ENCODE measurements at places on chromosomes 2 and 18.

GRCh38 chr2:144507441-144508171, 12.3 kb downstream of the ZEB2 start:
- no peak for DNase-seq

DNA sequence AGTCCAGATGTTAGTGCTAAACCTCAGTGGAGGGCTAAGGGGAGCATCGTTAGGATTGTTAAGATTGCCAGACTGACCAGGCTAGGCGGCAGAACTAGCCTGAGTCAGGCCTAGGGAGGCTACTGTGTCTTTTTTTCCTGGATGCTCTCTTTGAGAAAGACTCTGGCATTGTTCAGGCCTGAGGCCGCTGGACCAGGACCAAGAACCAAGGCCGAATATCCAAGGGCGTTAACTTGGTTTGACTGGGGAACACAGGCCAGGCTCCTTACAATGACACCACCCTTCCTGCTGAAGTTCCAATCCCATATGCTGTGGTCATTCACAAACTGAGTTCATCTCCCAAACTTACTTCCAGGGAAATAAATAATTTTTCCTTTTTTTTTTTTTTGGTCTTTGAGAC, 10.6 kb downstream of the HTRA2 start:
- no peak for DNase-seq

- DNase-seq, result no peak
Measured at GRCh38 chr18:42950732-42951131, 164.8 kb downstream of the RIT2 start.

GRCh38 chr18:40356168-40356567, 1598.9 kb upstream of the PIK3C3 start:
- no peak for DNase-seq

- DNase-seq, result no peak
Measured at GRCh38 chr2:202152104-202152715, 79.2 kb downstream of the KIAA2012 start.

GRCh38 chr2:121309801-121310200, 24.8 kb upstream of the TFCP2L1 start:
- DNase-seq, result no peak

- no peak for DNase-seq
Measured at GRCh38 chr2:168355779-168356476, 100.1 kb upstream of the CERS6 start.

- no peak for DNase-seq
Measured at GRCh38 chr2:674321-674985, 2.8 kb downstream of the TMEM18 start.

DNA sequence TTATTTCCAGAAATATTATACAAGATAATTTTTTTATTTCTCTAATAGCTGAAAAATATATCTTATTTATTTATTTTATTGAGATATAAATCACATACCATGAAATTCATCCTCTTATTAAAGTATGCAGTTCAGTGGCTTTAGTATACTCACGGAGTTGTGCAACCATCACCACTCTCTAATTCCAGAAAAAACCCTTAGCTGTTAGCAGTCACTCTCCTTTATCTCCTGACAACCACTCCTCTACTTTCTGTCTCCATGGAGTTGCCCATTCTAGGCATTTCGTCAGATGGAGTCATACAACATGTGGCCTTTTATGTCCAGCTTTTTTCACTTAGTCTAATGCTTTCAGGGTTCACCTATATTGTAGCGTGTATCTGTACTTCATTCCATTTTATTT, 66.5 kb downstream of the TCF7L1 start:
- no peak for DNase-seq

DNA sequence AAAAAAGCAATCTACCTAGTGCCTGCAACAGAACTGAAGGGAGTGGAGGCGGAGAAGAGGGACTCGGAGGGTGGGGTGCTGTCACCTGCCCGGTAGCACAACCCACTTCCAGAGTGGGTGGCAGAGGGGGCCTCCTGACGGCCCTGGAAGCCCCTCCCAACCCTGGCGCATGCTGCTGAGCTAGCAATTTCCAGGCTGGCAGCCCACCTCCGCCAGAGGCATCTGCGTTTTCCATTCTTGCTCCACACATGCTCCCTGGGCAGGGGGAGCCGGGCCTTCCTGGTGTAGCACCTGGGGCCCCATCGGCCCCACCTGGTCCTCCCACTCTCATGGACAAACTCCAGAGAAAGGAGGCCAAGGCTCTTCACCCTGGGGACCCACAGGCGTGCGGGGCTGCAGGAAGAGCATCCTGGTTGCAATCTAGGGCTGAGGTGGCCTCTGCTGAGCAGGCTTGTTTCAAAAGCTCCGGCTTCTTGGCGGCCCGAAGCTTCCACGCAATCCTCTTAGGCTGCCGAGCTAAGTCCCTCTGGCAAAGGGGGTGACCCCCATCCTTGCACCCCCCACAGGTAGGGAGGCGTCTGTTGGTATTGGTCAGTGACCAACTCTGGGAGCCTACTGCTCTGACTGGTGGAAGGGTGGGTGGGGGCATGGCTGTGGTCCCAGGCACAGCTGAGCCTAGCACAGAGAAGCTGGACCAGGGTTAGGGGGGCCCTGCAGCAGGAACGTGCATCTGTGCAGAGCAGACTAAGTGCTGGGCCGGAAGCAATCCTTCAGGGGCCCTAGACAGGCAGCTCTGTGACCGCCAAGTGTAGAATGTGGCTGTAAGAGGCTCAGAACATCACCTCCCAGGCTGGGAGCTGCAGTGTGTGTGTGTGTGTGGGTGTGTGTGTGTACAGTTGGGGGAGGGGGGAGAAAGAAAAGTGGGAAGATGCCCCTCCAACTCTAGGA, 2.6 kb downstream of the HS6ST1 start:
- no peak for DNase-seq

DNA sequence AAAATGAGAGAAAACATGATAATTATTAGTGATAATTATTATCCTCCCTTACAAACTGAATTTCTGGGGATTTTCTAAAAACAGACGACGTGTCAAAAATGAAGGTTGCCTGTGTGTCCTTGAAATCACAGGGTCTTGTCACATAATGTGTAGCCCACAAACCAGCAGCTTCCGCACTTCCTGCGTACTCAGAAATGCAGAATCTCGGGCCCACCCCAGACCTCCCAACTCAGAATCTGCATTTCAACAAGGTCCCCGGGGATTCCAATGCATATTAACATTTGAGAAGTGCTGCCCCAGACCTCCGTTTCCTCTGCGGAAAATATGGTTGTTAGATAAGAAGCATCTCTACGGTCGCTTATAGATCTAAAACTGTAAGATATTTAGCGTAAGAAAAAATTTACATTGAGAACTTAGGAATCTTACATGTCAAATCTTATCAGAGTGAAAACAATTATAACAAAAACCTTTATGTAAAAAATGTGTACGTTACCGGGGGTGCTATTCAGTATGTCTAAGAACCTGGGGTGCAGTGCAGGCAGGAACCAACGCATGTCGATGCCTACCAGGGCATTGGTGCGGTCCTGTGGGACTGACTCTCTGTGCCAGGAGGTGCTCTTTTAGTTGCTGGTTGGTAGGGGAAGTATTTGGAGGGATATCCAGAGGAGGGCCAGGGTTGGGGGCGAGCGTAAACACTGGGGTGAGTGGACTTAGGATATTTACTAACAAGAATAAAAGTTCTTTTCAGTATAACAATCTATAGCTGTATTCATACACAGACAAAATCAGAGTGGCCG, 15.2 kb downstream of the CDKL4 start:
- no peak for DNase-seq

DNA sequence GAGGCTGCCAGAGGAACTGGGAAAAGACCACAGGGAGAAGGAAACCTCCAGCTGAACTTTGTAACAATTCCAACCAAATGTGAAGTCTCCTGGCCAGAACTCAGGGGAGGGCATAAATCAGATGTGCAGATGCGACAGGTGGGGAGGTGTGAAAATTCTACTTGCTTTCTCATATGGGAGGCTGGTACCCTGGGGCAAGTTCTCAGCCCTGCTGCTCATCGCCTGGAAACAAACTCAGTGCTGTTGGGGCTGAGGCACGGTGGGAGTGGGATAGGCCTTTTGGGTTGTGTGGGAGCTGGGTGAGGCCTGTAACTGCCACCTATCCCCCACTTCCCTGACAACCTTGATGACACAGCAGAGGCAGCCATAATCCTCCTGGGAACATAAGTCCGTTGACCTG, 179.6 kb downstream of the ASB1 start:
- no peak for DNase-seq

GRCh38 chr2:12177455-12178288, 431.2 kb downstream of the LPIN1 start:
- peak; percentile 22 for DNase-seq

- no peak for DNase-seq
Measured at GRCh38 chr2:207960090-207960489, 65.2 kb downstream of the PLEKHM3 start.

DNA sequence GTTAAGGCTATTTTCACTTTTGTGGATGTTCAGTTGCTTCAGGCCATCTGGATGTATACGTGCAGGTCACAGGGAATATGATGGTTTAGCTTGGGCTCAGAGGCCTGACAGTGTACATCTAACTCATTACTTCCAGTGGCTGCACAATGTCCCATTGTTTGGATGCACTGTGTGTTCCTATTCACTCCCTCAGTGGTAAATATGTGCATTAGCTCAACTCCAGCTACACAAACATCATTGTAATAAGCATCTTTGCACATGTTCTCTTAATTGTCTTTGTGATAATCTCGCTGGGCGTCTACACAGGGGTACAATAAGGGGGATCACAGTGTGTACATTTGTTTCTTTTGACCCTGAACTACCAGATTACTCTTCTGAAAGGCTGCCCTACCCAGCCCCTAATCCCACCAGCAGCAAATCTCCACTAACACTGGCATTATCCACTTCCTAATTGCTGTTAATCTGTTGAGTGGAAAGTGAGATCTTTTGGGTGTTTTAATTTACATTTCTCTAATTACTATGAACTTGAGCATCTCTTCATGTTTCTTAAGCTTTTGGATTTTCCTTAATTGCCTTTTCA, 56.1 kb upstream of the POLE4 start:
- DNase-seq, result no peak

- no peak for DNase-seq
Measured at GRCh38 chr2:235149736-235150135, 197.9 kb downstream of the SH3BP4 start.

GRCh38 chr2:59398081-59398480, 1155.4 kb downstream of the BCL11A start:
- DNase-seq, result no peak

GRCh38 chr2:26609839-26610277, 31.3 kb downstream of the CIB4 start:
- no peak for DNase-seq

GRCh38 chr2:203022751-203023150, 8.1 kb downstream of the NBEAL1 start:
- DNase-seq, result no peak

- no peak for DNase-seq
Measured at GRCh38 chr2:16661936-16662839, 3.4 kb downstream of the CYRIA start.

DNA sequence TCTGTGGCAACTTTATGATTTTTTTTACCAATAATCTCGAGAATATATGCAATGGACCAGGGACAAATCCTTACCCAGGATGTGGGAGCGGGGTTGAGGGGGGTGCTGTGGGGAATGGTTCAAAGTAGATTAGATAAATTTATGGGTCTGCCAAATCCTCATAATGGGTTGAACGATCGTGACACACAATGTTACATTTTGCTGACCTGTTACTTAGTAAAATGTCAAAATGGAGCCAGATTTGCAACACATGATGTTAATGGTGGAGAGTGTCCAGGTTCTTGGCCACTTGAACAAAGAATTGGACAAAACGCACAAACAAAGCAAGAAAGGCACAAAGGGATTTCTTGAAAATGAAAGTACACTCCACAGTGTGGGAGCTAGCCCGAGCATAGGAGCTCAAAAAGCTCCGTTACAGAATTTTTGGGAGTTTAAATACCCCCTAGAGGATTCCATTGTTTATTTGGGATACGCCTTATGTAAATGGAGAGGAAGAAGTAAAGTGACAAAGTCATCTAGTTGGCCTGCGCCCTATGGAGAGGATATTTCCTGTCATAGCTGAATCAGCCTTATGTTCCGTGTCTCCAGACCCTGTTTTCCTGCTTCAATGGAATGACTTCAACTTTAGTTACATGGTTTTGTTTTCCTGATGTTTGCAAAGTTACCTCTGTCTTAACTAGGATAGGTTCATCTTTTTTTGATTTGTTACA, 776.0 kb downstream of the DCC start:
- no peak for DNase-seq

DNA sequence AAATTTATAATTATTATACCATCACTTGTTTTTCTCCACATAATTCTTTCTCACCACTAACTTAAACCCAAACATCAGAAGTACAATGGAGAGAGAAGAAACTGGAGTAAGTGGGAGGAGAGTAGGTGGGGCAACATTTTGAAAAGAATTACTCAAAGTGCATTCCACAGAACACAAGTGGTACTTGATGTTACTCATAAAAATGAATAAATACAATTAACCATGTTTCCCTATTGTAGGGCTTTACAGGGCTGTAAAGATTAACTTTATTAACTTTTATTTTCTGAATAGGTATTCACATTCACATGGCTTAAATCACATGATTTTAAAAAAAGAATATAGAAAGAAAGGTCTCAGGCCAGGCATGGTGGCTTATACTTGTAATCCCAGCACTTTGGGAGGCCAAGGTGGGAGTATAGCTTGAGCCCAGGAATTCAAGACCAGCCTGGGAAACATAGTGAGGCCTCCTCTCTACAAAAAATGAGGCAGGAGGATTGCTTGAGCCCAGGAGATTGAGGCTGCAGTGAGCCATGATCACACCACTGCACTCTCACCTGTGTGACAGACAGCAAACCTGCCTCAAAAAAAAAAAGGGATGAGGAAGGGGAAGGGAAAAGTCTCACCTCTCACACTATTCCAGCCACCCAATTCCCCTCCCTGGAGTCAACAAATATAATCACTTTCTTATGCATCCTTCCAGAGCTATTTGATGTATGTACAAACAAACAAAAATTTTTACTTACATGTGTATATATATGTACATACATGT, 47.1 kb downstream of the KCNG3 start:
- DNase-seq, result no peak

GRCh38 chr2:152483276-152484063, 148.5 kb downstream of the FMNL2 start:
- no peak for DNase-seq

DNA sequence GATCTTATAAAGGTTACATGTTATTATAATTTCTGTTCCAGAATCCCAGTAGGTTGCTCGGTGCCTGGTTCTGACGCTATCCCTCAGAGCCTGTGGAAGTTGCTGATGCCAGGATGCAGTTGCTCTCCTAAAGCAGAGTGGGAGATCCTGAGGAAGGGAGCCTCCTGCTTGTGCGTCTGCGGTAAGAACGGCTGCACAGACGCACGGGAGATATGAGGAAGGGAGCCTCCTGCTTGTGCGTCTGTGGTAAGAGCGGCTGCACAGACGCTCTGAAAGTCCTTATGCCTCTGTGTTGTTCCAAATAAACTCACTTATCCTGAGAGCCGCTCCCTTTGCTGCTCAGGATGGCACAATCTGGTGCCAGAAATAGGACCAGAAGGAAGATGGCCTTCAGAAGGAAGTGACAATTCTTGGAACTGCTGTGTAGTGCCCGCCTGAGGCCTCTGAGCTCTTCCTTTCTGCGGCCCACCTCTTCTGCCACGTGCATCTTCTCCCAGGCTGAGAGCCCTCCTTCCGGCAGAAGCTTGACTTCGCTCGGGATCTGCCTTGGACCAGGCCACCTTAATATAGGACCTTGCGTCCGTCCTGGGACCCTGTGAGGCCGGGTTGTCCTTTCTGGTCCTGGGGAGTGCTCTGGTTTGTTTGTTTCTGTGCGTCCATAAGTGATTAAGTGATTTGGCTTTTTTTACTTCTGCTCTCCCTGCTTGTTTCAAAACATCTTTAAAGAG, 89.5 kb downstream of the RTP5 start:
- DNase-seq, result no peak

Data from GM19239 (cell line).